CD4-positive, alpha-beta T cell treated with Interleukin-17A for 1 hour (primary cell): ENCODE measurements at places on chromosomes 3 and 15.

- DNase-seq = no peak
Observed at GRCh38 chr3:138455801-138456716, 21.6 kb downstream of the ESYT3 start.

- DNase-seq = no peak
Observed at GRCh38 chr3:107604057-107604822, 81.5 kb downstream of the BBX start.

DNA sequence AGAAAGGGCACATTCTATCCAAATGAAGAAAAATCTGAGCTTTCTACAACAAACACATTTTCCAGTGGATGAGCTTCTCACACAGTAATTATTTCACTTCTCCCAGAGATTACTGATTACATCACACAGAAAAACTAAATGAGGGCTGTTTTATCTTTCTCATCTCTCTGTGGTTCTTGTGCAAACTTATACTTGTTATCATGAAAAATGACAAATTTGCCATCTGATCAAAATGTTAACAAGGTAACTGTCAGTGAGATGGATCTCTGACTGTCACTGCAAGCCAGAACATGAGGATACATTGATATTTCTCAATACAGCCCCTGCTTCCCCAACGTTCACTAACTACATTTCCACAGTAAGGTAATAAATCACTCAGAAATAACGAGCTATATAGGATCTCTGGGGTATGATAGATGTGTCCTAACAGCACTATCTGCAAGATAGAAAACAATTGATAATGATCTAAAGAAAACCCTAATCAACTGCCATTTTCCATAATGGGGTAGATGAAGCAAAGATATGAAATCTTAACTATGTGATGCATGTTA lies 829.3 kb upstream of the CFAP20DC start:
- no peak for DNase-seq

GRCh38 chr3:143627336-143627735 lies 220.9 kb downstream of the SLC9A9 start:
- DNase-seq = no peak

GRCh38 chr15:82647045-82647834 lies at the start of gene CPEB1:
Gene CPEB1 (minus strand): TSS chr15:82647363. CDS start chr15:82628459, 18,904 bp downstream.
- peak; percentile 31 for DNase-seq

DNA sequence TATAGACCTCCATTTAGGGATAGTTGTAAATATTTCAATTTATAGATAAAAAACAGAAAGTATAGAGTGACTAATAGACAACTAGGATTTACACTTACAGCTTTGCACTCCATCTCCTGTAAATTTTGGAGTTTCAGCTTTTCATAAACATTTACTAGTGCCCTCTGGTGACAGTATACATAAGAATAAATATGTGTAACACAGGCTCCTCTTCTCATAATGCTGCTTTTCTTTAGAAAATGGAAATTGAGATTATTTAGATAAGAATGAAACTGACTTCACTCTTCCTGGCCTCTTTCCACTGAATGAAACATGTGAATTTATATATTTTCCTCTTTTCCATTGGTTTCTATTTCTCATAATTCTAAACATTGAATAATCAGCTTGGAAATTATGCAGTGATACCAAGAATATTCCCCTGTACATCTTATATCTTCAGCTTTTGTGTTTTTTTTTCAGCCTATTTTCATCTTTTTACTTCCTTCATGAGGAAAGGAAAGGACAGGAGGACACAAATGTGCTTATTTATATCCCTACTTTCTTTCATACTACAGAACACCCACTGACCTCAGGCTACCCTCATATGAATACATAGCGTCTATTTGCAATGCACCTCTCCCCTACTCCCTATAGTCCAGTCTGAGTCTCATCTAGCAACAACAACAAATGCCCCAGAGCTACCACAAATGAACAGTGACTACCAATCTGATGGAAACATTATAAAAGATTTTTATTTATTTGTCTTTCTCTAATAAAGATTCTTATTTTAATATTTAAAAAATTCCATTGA lies 103.1 kb upstream of the CCDC39 start:
- no peak for DNase-seq

GRCh38 chr3:187624588-187624987 lies 45.6 kb downstream of the SST start:
- no peak for DNase-seq

- DNase-seq = no peak
Observed at GRCh38 chr3:193598202-193598601, 5.2 kb downstream of the OPA1 start.

DNA sequence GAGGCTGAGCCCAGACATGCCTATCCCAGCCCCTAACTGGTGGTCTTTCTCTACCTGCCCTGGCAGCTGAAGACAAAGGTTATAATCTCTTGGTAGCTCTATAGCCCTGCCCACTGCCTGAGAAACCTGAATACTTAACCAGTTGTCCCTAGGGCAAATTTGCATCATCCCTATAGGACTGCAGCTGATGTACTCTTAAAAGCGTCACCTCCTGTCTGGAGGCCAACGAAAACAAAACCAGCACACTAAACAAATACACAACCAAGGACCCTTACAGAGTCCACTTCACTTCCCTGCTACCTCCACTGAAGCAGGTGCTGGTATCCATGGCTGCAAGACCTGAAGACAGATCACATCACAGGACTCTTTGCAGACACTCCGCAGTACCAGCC lies 98.0 kb downstream of the KCNAB1 start:
- DNase-seq = no peak

GRCh38 chr15:68197661-68198437 lies 7.3 kb downstream of the CALML4 start:
- no peak for DNase-seq

- no peak for DNase-seq
Observed at GRCh38 chr3:51044982-51045381, 340.1 kb upstream of the MANF start.

- DNase-seq = no peak
Observed at GRCh38 chr15:83200589-83200988, 7.0 kb downstream of the HDGFL3 start.

DNA sequence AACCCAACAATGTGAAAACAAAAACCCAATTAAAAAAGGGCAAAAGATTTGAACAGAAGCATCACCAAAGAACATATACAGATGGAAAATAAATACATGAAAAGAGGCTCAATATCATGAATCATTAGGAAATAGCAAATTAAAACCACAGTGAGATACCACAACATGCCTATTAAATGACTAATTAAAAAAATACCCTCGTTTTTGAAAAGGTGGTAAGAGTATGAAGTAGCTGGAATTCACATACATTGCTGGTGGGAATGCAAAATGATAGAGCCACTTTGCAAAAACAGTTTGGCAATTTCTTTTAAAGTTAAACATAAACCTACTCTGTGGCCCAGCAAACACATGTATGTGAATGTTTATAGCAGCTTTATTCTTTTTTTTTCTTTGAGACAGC lies 75.8 kb downstream of the B3GNT5 start:
- no peak for DNase-seq

- DNase-seq = no peak
Observed at GRCh38 chr3:81378552-81379293, 382.7 kb downstream of the GBE1 start.

DNA sequence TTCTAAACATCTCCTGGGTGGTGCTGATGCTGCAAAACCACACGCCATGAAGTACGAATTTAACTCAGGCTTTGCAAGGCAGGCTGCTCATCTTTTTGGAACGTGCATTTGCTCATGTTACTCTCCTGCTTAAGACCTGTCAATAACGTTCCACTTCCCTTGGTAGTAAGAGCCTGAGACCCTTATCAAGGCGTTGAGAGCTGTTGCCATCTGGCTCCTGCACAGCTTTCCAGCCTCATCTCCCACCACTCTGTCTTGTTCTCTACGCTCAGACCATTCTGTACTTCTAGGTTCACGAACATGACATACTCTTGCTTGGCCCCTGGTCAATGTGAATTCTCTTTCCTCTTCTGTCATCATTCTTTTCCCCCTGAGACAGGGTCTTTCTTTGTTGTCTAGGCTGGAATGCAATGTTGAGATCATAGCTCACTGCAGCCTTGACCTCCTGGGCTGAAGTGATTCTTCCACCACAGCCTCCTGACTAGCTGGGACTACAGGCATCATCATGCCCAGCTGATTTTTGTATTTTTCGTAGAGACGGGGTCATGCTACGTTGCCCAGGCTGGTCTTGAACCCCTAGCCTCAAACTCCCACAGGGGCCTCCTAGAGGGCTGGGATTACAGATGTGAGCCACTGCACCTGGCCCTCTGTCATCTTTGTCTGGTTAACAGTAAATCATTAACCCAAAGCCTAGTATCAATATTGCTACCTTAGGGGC lies 202.8 kb downstream of the CADPS start:
- no peak for DNase-seq

- DNase-seq = peak; percentile 62
Observed at GRCh38 chr3:39327746-39328349, 1.7 kb upstream of the CCR8 start.

DNA sequence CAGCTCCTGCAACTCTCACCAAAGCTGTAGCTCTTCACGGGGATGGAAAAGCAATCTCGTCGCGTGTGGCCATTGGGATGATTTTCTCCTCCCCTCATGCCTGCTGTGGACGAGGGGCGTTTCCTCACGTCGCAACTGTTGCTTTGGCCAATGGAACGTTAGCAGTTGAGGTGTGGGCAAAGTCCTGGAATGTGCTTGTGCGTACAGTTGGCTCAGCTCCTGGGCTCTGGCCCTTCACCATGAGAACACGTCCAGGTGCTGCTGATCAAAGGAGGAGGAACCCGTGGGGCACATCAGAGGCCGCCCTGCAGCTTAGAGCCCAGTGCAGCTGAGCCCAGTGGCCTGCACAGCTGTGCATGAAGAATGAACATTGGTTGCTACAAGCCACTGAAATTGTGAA lies 186.1 kb downstream of the TJP1 start:
- DNase-seq = no peak

DNA sequence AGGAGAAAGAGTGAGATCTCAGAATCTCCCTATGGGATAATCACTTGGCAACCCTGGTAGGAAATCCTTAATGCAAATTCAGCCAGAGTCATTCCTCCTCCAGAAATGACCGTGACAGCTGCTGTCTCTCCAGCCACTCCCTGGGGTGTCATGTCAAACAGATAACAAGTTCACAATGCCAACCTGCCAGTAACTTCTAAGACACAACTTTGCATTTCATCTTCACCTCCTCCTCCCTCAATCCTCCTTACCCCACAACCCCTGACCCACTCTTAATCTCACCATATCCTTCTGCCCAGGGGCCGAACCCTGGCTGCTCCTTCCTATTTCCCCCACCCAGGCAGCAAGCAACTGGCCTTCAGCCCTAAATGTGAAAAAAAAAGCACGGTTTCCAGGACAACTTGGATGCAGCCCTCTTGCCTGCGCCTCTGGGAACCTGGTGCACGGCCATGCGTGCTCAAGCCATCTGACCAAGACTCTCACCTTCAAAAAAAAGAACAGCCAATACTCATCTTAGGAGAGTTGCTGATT lies 166.0 kb downstream of the NTRK3 start:
- DNase-seq = no peak

DNA sequence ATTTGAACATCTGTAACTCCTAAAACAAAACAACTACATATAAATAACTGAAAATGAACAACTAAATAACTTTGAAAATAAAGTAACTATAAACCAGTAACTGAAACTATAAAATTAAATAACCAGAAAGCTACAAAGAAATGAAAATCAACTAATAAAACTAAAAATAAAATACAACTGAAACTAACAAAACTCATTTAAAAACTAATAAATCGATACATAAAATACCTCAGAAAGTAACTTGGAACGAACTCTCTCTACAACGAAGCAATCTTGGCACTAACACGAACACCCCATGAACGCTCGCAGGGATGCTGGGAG lies 15.9 kb upstream of the LAMP3 start:
- DNase-seq = no peak

GRCh38 chr3:196931828-196932587 lies 10.3 kb downstream of the NCBP2 start:
- DNase-seq = no peak

DNA sequence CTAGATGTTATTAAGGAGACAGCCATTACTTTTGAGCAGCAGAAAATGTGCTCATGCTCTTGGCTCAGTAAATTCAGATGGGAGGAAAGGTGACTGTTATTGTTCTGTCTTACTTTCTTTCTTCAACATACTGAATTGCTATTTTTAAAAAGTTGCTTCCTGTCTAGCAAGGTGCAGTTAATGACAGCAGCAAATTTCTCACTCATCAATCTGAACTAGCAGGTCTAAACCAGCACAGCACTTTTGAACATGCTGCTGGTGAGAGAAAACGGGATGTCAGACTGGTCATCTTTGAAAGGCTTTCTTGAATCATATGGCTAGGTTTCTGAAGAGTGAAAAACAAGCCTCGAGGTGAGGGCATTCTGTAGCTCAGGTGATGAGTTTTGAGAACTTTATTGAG lies 384.7 kb downstream of the MFSD1 start:
- DNase-seq = no peak

GRCh38 chr3:59006634-59007517 lies 42.9 kb downstream of the CFAP20DC start:
- DNase-seq = no peak

GRCh38 chr3:69697381-69697780 lies 41.9 kb upstream of the MITF start:
- no peak for DNase-seq

DNA sequence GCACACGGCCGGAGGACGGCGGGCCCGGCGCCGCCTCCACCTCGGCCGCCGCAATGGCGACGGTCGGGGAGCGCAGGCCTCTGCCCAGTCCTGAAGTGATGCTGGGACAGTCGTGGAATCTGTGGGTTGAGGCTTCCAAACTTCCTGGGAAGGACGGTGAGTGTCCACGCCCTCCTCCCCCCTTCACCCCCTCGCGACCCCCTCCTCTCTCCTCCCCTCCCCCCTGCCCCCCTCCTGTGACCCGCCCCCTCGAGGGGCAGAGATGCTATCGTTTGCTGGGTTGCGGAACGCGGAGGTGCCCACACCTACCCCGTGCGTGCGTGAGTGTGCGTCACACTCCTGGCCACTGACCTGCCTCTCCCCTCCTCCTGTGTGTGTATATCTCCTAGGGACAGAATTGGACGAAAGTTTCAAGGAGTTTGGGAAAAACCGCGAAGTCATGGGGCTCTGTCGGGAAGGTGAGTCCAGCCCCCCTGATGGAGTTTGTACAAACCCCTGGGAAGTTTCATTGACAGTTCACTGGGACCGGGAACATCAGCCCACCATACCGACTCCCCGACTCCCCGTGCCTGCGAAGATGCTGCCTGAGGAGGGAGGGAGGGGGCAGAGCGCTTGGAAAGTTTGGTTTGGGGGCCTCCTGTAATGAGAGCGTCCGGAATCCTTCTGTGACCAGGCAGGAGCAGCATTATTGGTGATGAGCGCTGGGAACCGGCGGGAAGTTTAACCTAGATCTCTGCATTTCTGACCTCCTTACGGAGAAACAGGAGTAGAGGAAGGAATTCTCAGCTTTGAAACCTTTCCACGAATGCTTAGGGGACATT lies 795 bp upstream of the SCAANT1 start:
- DNase-seq = peak; percentile 68
